Stimulated activated CD4-positive, alpha-beta T cell treated with anti-CD3 and anti-CD28 coated beads, TNF-alpha, amount 100 ng/mL, for 4 hours (primary cell): ENCODE measurements at places on chromosomes 16 and 17.

- DNase-seq: no peak
These were observed 10.6 kb downstream of the SHISA6 start for GRCh38 chr17:11251561-11252107.

GRCh38 chr17:28892024-28892423 is 5.5 kb downstream of the FLOT2 start:
- DNase-seq: no peak

- DNase-seq: no peak
These were observed 231.2 kb downstream of the SEC14L1 start for GRCh38 chr17:77371888-77372443.

DNA sequence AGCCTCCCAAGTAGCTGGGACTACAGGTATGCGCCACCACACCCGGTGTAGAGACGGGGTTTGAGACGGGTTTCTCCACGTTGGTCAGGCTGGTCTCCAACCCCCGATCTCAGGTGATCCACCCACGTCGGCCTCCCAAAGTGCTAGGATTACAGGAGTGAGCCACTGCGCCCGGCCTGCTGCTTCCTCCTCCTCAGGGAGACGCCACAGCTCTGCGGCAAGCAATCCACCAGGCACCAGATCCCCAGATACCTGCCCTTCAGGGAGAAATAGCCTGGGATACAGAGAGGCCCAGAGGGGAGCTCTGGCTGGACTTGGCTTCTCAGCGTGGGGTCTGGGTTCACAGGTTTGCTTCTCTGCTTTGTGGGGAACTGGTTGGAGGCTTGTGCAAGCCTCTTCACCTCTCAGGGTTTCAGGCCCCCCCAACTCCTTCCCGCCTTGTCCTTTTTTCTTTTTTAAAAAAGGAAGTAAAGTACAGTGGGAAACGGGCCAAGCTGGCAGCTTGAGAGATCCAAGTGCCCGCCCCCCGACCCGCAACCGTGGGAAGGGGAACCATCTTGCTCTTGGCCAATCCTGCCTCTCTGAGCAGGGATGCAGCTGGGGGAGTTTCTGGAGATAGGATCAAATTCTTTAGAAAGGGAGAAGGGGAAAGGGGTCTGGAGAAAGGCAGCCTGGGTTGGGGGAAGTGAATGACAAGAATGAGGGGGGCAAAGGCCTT is 2.6 kb upstream of the SPHK1 start:
- DNase-seq: no peak

GRCh38 chr17:72618001-72618509 is 474.4 kb downstream of the SLC39A11 start:
- no peak for DNase-seq

- no peak for DNase-seq
These were observed at the start of gene NUPR1 for GRCh38 chr16:28538733-28539596. TSS of gene NUPR1 (minus strand) at chr16:28538974. CDS start at chr16:28538907, 67 bp downstream.

DNA sequence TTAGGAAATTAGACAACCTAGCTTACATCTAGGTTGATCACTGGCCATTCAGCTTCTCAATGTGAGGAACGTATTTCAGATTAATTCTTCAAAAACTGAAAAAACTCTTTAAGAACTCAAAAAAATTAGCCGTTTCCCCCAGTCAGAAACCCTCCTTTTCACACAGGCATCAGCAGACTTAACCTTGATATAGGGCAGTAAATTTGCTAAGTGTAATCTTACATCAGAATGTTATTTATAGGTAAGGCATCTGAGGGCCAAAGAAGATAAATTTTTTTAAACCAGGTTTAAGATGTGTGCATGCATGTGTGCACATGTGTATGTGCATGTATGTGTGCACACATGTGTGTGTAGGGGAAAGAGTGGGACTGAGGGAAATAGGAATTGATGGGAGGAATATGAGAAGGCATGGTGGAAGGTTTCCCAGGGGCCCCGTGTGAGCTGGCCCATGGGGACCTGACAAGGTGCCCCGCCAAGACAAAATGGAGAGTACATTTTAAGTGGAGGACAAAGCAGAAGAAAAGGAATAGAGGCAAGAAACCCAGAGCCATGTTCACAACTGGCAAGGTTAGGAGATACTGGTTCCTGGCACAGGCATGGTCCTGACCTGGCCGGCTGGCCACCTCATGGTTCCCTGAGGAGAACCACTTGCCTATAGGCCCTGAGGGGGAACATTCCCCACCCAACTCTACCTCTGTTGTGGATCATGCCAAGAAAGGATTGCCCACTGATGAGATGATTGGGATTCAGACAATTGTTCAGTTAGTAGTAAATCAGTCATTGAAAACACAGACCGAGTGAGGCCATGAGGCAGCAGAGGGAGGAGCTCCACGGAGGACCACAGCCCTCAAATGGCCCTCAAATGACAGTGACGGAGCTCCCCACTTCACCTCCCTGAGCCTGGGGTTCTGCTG is 33.0 kb downstream of the TEX2 start:
- no peak for DNase-seq

GRCh38 chr16:13307851-13308250 is 406.5 kb downstream of the SHISA9 start:
- DNase-seq: no peak

- DNase-seq: no peak
These were observed 46.6 kb upstream of the NUDT7 start for GRCh38 chr16:77675464-77676324.

DNA sequence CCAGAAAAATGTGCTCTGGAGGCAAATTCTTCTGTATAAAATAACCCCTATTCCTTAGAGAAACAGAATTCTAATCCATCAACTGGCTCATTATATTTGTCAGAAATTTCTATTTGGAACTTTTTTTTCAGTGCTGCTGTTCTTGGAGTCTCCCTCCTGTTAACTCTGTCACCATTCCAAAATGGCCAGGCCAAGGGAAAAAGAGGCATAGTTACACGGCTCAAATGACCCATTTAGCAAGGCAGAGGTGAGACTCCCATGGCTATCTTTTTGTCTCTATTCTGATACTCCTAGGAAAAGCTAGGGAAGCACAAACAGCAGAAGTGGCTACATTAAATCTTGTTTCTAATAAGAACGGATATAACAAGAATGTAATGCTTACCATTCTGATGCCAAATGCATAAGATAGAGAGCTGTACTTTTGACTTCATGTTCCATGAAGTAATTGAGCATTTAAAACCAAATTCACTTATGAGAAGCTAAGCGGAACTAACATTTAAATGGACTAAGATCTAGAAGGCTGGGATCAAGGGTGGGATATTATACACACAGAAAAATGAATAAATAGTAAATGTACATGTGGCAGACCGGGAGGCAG is 64.4 kb upstream of the CORO6 start:
- no peak for DNase-seq

DNA sequence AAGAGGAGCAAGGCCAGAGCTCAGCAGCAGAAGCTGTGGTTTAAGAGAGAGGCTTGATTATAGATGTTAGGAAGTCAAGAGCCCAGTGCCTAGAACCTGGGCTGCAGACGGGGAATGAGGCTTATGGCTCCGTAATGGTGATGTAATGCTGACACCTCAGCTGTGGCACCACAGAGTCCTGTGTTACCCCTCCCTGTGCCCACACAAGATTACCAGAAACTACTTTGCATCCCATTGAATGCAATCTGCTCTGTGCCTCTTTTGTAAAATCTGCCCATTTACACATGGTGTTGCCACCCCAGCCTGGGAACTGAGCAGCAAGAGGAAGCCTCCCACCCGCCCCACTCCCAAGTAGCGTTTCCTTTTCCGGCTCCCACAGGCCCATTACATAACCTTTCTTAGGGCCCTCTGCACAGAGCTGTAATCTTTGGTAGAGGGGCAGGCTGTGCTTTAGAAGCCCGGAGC is 57.0 kb downstream of the PITPNC1 start:
- peak; percentile 17 for DNase-seq

DNA sequence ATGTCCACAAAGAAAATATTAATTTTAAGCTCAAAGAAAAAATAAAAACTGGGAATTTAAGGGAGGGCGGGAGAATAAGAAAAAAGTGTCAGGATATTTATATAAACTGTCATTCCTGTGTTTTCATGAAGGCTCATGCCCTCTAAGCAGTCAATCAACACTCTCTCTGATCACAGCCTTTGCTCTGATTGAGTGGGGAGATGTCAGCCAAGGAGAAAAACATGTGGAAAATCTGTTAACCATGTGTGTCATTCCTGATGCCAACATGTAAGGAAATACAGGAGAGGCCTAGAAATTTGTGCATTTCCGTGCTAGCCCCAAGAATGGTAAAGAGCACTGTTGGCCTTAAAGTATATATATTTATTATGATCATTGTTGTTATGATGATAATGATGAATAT is 137.9 kb upstream of the IRX5 start:
- DNase-seq: no peak
